ENCODE measurements at places on chromosomes 4 and X.

DNA sequence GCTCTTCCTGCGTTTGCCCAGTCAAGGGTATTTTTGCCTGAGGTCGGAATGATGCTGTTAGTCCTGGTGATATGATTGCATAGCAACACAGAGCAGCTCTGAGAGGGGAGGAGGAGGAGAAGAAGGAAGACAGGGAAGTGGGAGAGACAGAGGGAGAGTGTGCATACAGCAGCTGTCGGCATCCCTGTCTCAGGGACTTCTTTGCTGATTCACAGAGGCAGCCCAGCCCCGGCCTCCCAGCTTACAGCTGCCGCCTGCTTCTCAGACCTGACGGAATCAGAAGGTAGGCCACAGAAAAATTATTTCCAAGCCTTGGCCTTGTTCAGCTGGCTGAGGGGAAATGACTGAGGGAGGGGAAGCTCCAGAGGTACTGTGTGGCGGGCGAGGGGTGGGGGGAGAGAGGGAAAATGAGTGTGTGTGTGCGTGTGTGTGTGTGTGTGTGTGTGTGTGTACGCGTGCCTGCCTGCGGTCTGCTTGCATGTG is 319 bp downstream of the DRP2 start:
- no peak for DNase-seq

DNA sequence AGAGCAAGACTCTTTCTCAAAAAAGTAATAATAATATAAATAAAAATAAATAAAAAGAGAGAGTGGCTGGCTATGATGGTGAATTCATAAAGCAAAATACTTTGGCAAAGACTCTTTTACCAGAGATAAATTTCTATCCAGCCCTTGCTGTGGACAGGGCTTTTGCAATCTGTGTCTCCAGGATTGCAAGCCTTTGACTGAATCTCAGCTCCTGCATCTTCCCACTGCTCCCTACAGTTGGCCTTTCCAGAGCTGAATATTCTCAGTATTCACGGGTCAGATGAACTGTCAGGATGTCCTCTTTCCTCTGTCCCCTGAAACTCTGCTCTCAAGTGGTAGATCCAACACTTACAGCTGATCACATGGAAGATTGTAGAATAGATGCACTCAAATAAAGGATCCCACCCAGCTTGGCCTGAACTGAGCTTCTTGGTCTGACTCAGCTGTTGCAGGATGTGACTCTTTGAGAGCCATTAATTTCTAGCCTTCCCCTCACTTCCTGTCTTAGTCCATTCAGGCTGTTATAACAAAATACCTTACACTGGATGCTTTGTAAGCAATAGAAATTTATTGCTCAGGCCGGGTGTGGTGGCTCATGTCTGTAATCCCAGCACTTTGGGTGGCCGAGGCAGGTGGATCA is 123.4 kb upstream of the GUCY1A1 start:
- peak; percentile 24 for DNase-seq

GRCh38 chrX:65609237-65609636 is 58.2 kb upstream of the MSN start:
- DNase-seq = no peak

GRCh38 chrX:115560978-115561604 is at the start of gene PLS3:
TSS of gene PLS3 (plus strand) at chrX:115561174. CDS start at chrX:115610251, 49,077 bp downstream.
- peak; percentile 93 for DNase-seq

DNA sequence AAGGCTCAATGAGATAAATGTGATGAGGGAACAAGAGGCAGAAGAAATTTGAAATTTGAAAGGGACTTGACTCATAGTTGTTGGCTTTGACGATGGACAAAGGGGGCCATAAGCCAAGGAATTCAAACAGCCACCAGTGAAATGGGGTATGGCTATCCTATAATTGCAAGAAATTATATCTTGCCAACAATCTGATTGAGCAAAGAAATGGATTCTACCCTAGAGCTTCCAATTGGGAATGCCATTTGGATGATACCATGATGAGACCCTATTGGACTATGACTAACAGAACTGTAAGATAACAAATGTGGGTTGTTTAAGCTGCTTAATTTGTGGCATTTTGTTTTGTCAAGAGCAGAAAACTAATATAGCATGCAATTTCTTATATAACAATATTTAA is 270.1 kb upstream of the ARSJ start:
- DNase-seq = no peak

DNA sequence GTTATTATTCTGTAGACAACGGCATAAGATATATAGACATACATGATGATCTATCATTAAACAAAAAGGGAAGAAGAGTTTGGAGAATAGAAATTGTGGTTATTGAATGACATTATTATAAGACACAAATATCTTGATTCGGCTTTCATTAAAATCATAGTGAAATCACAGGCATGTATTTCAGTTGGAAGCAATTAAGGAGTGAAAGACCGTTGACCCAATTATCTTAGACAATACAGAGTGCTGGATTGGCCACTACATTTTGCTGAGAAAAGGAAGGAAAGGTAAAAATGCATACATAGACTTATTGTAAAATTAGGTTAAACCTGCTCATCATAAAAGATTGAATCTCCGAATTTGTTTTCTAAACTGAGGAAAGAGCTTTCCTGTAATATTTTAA is 209.8 kb downstream of the KCNIP4 start:
- DNase-seq = no peak

GRCh38 chrX:149504226-149504914 is 736 bp downstream of the IDS start:
- DNase-seq = peak; percentile 13

DNA sequence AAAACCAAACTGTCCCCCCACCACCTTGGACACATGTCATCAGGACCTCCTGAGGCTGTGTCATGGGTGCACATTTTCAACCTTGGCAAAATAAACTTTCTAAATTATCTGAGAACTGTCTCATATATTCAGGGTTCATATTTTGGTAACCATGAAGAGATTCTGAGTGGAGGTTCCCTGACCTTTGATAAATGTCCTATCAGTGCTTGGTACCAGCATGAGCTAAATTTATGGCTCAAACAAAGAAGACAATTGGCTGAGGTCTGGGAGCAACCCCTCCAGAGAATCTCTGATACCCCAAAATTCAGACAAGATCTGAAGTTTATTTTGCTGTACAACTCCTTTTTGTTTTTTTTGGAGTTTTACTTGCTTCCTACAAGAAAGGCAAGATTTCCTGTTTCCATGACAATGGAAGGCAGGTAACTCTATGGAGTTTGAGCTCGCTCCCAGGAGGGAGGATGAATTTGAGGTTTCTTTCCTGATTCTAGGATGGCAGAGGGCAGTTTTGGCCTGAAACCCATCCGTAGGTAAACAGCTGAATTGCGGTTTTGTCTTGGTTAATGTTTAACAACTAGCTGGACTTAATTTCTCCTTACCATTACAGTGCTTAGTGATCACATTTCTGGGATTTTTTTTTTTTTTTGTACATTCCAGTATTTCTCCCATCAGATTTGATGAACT is 14.5 kb downstream of the UGT2B15 start:
- DNase-seq = no peak

GRCh38 chrX:18210470-18210869 is 10.2 kb downstream of the BEND2 start:
- DNase-seq = peak; percentile 7

GRCh38 chr4:8537041-8537461 is 43.1 kb upstream of the GPR78 start:
- DNase-seq = peak; percentile 88

DNA sequence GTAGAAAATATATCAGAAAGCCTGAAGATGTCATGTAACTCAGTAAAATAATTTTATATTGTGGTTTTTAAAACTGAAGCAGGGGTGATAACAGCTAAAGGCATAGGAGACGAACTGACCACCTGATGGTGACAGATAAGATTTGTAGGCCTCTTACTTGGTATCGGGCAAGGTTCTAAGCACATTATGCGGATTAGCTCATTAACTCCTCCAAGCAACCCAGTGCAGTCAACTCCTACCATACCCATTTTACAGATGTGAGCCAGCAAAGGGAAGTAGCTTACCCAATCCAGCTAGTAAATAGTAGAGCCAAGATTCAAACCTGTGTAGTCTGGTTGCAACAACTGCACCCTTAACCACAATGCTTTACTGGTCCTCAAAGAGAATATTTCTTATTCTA is 62.1 kb downstream of the CC2D2A start:
- no peak for DNase-seq

GRCh38 chr4:145155268-145155870 is 25.0 kb downstream of the OTUD4 start:
- no peak for DNase-seq

DNA sequence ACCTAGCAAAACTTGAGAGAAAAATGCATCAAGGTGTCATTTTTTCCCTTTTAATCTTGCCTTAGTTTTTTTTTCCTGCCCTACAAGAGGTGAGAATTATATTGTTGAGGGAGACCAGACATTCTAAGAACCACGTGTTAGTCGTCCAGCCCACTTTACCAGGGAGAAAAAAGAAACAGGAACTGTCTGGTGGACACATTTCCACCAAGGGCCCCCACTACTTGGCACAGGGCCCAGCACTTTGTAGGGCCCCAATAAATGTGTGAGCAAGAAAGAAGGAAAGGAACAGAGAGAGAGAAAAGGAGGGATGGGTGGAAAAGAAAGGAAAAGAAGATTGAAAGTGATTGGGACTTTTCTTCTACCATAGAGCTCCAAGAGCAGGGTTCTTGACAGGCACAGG is 3.9 kb upstream of the EGFL6 start:
- DNase-seq = no peak
